RKO (cell line): ENCODE measurements at places on chromosomes 5 and 9.

GRCh38 chr5:55102348-55102747 lies at the start of gene GZMA:
Gene GZMA, plus strand, starts transcription at chr5:55102646. Its CDS starts 37 bp downstream, at chr5:55102683.
- DNase-seq = no peak

- peak; percentile 33 for DNase-seq
Measured at GRCh38 chr5:148998174-148998797, 64.6 kb downstream of the SH3TC2 start.

DNA sequence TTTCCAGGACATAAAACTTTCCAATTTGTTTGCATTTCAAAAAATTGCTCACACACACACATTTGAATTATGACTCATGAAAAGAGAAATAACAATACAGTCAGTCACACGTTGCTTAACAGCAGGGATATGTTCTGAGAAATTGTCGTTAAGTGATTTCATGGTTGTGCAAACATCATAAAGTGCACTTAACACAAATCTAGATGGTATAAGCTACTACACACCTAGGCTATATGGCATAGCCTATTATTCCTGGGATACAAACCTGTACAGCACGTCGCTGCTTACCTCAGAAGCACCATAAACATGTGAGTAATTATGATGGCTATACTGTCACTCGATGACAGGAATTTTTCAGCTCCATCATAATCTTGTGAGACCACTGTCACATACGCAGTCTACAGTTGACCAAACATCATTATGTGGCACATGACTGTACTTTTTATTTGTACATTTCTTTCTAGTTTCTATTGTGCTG lies 378.2 kb downstream of the ACTL7B start:
- DNase-seq = peak; percentile 74

- no peak for DNase-seq
Measured at GRCh38 chr5:14364576-14365472, 216.8 kb upstream of the OTULINL start.

DNA sequence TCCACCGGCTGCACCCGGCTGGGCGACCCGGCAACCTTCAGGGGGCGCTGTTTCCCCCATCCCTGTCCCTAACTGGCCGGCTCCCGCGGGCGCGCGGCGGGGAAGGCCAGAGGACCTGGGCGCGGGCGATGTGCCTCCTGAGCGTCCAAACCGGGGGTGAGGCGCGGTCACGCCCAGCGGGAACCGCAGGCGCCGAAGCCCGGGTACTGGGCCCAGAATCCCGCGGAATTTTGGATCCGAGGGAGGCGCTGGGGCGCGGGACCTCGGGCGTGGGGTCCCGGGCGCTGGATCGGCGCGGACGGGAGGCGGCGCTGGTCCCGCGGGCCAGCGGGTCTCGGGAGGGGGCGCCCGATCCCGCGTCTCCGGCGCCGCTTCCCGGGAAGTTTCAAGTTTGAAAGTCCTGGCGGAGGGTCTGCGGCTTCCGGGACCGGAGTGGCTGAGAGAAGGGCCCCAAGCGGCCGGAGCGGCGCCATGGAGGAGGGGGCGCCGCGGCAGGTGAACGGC lies at the start of gene PKN3:
Gene PKN3 (plus strand): TSS at position 59 of the 504 bp plus-strand sequence. CDS start 413 bp downstream, at position 472.
- no peak for DNase-seq

DNA sequence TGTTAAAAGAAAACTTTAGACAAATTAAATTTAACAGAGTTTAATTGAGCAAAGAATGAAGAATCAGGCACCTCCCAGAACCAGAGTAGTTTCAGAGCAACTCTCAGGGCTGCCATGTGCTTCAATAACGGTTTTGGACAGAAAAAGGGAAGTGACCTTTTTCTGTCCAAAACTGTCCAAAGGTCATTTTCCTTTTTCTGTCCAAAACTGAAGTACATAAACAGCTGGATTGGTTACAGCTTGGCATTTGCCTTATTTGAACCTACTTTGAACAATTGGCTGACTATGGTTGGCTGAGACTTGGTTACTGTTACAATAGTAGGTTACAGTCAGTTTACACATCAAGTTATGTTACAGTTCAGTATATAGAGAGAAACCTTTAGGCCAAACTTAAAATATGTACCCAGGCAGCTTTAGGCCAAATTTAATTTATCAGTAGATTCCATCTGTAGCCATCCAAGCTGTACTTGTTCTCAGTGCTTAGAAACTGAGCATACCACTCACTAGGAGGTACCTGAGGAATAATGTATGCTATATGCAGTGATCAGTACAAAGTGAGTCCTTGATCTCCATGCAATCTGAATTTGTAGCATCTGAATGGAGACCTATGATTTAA lies 44.0 kb downstream of the C9orf85 start:
- DNase-seq = no peak

DNA sequence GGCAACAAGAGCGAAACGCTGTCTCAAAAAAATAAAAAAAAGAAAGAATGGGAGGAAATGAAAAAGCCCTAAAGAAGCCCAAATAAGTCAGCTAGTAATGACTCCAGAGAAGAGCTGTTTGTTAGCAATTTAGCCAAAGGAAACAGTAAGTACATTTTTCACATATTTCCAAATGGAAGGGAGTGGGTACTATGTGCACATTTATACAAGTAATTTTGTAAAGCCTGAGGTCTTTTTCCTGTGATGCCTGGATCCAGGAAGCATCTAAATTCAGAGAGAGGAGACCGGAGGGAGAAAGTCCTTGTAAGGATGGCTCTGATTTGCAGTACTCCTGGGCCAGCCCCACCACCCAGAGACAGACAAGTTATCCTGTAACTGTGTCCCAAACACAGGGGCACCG lies 14.7 kb downstream of the FBP1 start:
- no peak for DNase-seq

- DNase-seq = no peak
Measured at GRCh38 chr9:137649553-137649952, 30.7 kb downstream of the EHMT1 start.

GRCh38 chr9:111356481-111357244 lies 26.6 kb upstream of the OR2K2 start:
- DNase-seq = peak; percentile 96

- peak; percentile 97 for DNase-seq
Measured at GRCh38 chr9:89154651-89155336, 23.8 kb downstream of the SHC3 start.

GRCh38 chr5:33649549-33650482 lies 209.1 kb downstream of the TARS1 start:
- DNase-seq = no peak

- DNase-seq = no peak
Measured at GRCh38 chr5:62093976-62094375, 212.0 kb upstream of the KIF2A start.

DNA sequence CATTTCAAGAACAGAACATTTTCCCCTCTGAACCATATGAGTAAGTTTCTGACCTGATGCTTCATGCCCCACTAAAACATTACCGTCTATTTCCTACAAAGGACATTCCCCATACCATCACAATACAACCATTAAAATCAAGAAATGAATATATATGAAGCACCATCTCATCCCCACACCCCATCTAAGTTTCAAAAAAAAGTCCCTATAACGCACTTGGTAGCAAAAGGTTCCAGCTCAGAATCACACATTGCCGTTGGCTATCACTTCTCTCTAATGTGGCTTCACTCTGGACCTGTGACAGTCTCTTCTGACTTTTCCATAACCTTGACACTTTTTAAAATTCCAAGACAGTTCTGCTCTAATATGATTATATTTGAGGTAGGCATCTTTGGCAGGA lies 5.9 kb downstream of the EMB start:
- no peak for DNase-seq

GRCh38 chr5:73591102-73591695 lies 25.7 kb downstream of the UTP15 start:
- peak; percentile 88 for DNase-seq

GRCh38 chr9:17484906-17485305 lies 94.0 kb upstream of the SH3GL2 start:
- no peak for DNase-seq

DNA sequence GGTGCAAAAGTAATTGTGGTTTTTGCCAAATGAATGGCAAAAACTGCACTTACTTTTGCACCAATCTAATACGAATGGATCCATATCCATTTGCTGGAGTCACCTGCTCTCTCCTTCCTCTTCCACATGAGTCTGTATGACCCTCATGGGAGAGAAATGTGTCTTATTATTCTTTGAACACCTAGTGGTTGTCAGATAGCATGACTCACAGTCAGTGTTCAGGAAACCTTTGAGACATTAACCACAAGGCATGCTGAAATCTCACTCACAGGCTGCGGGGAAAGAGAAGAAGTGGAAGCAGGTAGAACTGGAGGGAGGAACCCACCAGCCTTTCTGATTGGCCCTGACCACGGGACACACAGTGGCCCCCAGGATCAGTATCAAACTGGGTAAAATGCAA lies 222.8 kb upstream of the KLF4 start:
- DNase-seq = peak; percentile 30

GRCh38 chr5:36396640-36397039 lies 94.9 kb upstream of the RANBP3L start:
- no peak for DNase-seq

- DNase-seq = no peak
Measured at GRCh38 chr5:59299006-59299405, 594.5 kb downstream of the PDE4D start.
